Esophagus squamous epithelium (tissue), 5 donors: ENCODE measurements at places on chromosomes 5 and 9.

- no peak for DNase-seq
These were observed 193.9 kb downstream of the SYK start for GRCh38 chr9:90995516-90995915.

DNA sequence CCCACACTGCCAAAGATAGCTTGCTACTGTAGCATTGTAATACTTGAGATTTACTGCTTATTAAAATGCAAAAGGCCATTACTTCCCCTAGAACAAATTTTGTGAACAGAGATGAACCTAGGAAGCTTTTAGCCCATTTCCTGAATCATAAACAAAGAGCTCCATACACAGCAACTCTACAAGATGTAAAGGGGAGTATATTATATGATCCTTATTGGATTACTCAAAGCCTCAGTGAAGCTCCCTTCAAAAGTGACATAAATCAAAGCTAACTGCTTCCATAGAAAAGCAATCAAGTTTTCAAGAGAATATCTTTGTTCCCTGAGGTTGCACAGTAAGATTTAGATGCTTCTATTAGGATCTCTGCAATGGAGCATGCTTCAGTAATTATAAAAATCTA, 629.8 kb downstream of the EFNA5 start:
- DNase-seq = no peak

- DNase-seq = no peak
These were observed 26.9 kb upstream of the LTC4S start for GRCh38 chr5:179766726-179767455.

GRCh38 chr5:107396351-107396690, 274.4 kb downstream of the EFNA5 start:
- no peak for DNase-seq

DNA sequence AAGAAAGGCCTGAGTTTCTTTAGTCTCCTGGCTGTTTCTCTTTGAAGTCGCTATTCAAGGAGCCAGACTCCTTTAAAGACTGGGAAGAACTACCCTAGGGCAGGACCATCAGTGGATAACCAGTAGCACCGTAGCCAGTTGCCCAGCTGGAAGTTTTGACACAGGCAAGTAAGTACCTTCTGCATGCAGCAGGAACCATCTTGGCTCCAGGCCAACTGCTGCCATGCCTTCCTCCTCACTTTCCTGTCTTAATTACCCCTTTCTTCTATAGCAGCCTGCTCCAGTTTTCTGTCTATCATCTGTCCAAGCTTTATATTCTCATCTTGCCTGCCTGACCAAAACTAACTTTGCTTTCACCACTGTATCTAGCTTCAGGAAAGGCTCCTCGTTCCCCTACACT, 149.7 kb upstream of the SV2C start:
- DNase-seq = no peak

- no peak for DNase-seq
These were observed 16.3 kb downstream of the IRF1 start for GRCh38 chr5:132474131-132474723.

DNA sequence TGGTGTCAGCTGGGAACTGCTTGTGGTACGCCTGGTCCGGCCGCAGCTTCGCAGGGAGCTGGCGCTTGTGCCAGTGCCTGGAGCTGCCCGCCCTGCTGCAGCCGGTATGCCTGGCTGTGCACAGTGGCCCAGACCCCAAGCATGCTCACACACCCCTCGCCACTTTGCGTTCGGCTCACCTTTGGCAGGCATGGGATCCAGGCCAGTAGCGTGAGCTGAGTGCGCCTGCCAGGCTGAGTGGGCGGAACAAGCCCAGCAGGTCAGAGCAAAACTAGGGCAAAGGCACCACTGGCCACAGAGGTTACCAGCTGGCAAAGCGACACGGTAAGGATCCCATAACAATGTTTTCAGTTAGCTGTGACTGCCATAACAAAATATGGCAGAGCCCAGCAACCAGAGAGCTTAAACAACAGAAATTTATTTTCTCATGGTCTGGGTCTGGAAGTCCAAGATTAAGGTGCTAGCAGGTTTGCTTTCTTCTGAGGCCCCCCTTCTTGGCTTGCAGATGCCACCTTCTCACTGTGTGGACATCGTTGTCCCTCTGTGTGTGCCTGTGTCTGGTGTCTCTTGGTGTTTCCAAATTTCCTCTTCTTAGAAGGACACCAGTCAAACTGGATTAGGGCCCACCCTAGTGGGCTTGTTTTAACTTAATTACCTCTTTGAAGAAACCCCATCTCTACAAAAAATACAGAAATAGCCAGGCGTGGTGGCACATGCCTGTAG, 61.6 kb downstream of the PSAT1 start:
- DNase-seq = no peak

DNA sequence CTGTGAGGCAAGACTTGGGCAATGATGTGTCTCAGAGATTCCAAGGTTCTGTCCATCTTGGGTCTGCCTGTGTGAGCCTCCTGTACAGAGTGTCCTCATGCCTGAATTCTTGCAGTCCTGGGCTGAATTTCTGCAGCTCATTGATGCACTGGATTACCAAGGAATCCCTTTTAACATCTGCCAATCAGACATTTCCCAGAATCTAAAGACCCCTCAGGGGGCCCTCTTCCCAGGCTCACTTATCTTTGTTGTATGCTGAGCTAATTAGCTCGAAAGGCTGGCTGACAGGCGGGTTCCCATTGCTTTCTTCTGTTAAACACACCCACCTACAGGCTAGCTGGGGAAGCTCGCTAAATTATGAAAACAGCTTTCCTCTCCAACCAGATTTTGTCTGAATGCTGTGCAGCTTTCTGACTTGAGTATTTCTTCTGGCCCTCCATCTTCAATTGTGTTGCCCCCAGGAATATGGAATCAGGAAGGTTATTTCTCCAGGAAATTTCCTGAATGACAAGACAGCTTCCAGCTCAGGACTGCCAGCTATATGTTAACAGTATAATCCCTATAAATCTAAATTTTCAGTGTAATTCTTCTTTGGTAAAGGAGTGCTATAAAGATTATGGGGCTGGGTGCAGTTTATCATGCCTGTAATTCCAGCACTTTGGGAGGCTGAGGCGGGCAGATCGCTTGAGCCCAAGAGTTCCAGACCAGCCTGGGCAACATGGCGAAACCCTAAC, at the start of gene LIX1:
Gene LIX1 (minus strand): TSS at position 91 of the 734 bp plus-strand sequence. CDS start 35 bp downstream, at position 56.
- DNase-seq = no peak

- no peak for DNase-seq
These were observed 138.9 kb downstream of the SPATA31D1 start for GRCh38 chr9:82127465-82127864.

GRCh38 chr5:80884086-80884813, 75.9 kb upstream of the RASGRF2 start:
- DNase-seq = no peak

GRCh38 chr5:2466966-2467365, 284.5 kb downstream of the IRX2 start:
- DNase-seq = no peak

DNA sequence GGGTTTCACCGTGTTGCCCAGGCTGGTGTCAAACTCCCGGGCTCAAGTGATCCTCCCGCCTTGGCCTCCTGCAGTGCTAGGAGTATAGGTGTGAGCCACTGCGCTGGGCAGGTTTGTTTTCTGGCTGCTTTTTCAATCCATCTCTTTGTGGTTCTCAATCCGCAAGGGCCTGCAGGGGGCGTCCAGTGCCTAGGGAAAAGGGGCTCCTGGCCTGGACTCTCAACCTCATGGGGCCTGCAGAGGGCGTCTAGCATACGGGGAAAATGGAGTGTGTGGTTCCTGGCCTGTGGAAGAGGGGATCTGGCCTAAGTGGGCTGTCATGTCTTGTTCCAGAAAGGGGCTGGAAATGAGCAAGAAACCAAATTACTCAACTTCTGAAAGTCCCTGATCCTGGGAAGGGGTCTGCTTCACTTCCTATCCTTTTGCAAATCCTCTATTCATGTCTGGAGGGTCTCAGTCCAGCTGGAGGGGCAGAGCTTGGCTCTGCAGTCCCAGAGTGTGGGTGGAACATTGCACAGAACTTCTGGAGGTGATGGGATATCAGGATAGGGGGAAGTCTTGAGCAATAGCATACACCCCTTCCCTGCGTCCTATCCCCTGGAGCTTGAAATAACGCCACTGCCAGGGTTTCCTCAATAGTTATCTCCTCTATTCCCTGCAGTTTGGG, 12.7 kb upstream of the CCL27 start:
- no peak for DNase-seq

- DNase-seq = no peak
These were observed 1069.9 kb downstream of the EFNA5 start for GRCh38 chr5:106600803-106601202.

GRCh38 chr5:179774442-179774841, 19.3 kb upstream of the LTC4S start:
- no peak for DNase-seq

- no peak for DNase-seq
These were observed 114.5 kb upstream of the SLC1A3 start for GRCh38 chr5:36491856-36492255.

- no peak for DNase-seq
These were observed 219.3 kb downstream of the CAAP1 start for GRCh38 chr9:26673261-26673660.

DNA sequence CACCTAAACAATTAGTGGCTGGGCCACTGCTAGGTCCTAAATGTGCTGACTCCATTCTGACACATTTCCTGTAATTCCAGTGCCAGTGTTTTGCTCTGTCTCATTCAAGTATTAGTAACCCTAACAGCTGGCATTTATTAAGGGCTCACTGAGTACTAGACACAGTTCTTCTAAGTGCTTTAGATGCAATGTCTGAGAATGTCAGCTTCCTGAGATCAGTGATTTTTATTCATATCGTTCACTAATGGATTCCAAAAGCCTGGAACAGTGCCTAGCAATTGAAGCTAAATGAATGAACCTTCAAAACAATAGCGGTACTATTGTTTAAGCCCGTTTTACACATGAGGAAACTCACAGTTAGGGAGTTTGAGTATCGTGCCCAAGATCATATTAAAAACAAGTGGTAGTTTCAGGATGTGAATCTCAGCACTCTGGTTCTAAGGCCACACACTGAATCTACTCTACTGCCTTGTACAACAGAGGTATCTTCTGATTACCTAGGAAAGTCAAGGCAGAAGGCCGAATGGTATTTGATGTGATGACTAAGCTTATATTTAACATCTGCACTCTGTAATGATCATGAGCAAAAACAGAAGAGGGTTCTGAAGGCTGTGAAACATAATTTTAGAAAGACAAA, 304.0 kb downstream of the PJA2 start:
- no peak for DNase-seq

- no peak for DNase-seq
These were observed 619.6 kb upstream of the ADAMTS16 start for GRCh38 chr5:4520559-4520958.

GRCh38 chr5:154444556-154445421, 1.0 kb upstream of the SAP30L start:
- DNase-seq = no peak

GRCh38 chr9:98903961-98904411, 39.7 kb upstream of the COL15A1 start:
- no peak for DNase-seq

DNA sequence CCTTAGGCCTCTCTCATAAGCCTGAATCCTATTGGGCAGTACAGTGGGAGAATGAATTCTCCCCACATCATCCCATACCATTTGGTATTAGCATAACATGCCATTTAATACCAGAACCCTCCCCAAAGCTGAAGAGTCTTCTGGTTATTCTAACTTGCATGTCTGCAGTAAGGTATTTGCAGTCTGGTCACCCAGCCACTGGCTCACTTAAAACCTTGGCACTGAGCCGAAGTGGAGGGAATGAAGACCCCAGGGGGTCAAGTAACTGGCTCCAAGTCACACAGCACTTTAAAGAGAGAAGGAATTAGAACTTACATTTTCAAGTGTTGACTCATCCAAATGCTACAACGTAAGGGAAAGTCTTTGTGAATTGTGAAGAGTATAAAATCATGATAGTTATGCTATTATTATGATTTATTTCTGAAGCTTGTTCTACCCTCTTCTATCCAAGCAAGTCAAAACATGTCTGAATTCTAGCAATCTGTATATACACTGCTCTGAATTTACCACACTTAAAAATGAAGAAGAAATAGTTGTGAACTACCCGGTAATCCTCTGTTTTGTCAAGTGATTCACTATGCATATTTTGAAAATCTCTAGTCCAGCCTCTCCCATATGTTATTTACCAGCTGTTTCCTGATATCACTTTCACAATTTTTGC, 28.5 kb downstream of the GLRA1 start:
- DNase-seq = no peak

DNA sequence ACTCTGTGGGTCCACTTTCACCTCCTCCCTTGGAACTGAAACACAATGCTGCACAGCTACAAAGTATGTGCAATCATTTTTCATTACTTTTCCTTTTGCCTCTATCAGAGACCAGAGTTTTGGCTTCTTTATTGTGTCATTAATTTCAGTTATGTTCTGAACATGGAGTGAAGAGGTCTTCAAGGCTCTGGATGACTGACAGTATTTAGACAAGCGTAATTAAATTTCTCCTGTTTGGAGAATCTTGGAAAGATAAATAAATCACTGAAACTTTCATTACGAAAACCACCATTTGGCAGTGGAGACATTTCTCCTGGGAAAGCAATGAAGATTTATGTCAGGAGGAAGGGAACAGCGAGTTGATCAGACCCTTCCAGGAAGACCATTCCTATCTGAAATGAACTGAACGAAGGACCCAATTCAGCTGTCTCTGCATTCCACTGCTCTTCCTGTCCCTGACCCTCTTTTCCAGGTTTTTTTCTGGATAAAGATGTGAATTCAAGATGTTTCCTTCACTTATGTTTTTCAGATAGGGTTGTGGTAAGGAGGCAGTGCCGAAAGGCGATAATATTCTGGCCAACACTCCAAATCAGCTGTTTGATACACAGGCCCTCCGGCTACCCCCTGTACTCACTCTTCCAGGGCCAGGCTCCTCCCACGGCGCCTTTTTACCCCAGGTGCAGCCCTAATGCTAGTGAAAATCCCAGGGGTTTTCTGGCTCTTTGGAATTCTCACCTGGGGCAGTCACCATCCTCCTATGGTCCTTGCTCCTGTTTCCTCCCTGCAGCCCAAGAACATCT, 77.2 kb upstream of the OSMR start:
- DNase-seq = no peak

DNA sequence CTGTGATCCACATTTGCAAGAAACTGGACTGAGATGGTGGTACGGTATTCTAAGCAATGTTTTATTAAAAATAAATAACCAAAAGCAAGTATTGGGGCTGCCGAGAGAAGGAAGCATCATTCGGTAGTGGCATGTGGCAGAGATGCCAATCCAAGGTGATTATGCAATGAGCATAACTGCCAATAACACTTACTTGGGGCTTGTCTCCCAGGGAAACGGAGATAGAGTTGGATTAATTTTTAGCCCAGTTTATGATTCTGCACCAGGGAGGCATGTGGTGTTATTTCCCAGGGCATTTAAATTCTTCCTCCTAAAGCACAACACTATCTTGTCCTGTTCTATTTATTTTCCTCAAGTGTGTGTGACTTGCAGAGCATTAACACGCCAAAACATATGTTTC, 17.9 kb downstream of the SLC24A2 start:
- DNase-seq = no peak
